ENCODE measurements at places on chromosomes 5 and 9.

DNA sequence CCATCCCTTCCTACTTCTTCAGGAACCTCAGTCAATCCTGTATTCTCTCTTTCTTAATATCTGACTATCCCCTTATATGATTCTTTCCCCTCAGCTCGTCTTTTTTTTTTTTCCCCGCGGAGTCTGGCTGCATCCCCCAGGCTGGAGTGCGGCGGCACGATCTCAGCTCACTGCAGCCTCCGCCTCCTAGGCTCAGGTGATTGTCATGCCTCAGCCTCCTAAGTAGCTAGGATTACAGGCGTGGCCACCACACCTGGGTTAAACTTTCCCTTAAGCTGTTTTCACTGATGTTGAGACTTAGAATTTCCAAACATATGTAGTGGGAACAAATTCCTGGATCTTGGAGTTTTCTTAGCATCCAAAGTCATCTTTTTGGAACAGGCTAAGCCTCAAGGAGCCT lies 13.3 kb upstream of the RUSC2 start:
- DNase-seq = no peak

- no peak for DNase-seq
Observed at GRCh38 chr9:98226516-98226915, 28.9 kb downstream of the TBC1D2 start.

DNA sequence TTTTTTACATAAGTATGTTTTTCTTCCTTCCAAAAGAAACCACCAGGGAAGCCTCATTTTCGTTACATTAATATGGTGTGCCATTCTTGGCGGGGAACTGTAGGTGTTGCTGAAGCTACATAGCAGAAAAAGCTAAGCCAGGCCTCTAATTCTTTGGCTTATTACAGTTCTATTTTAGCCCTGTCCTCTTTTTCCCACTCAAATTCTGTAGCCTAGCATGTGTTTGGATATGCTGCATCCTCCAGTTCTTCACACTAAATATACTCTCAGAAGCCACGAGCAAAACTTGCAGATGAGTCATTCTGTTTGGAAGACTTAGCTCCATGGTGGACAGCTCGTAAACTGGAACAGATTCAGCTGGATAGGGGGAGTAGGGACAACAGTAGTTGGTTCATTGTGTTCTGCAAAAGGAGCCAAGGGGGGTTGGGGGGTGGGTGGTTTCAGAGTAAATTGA lies 369.4 kb downstream of the TMEM161B start:
- DNase-seq = no peak

DNA sequence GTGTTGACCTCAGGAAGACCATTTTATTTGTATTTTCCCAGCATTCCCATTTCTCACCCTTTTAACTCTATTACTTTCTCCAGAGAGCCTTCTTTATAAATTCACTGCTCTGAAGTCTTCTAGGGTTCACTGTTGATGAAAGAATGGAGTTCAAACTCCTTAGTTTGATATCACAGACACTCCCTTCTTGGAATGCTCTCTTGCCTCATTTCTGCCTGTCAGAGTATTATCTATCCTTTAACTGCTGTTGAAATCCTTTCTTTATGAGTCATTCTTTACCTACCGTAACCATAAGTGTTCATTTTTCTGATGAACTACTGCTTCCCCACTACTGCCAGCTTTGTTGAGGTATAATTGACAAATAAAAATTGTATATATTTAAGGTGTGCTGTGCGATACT lies 4.3 kb downstream of the RIC1 start:
- no peak for DNase-seq

- no peak for DNase-seq
Observed at GRCh38 chr5:10423022-10423421, 18.7 kb upstream of the ROPN1L start.

DNA sequence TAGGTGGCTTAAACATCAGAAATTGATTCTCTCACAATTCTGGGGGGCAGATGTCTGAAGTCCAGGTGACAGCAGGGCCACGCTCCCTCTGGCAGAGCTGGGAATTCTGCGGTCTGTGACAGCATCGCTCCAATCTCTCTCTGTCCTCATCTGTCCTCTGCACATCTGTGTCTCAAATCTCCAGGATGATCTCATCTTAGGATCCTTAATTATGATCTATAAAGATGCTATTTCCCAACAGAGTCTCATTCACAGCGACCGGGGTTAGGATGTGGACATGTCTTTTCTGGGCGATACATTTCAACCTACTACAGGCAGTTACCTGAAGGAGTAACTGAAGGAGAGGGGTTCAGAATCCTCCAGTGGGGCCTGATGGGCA lies 31.4 kb downstream of the ANKRD33B start:
- no peak for DNase-seq

GRCh38 chr5:32018476-32019436 lies 155.4 kb downstream of the GOLPH3 start:
- no peak for DNase-seq

GRCh38 chr5:53024535-53024934 lies 35.4 kb downstream of the ITGA2 start:
- no peak for DNase-seq
